ENCODE measurements at places on chromosomes 6 and 20.

DNA sequence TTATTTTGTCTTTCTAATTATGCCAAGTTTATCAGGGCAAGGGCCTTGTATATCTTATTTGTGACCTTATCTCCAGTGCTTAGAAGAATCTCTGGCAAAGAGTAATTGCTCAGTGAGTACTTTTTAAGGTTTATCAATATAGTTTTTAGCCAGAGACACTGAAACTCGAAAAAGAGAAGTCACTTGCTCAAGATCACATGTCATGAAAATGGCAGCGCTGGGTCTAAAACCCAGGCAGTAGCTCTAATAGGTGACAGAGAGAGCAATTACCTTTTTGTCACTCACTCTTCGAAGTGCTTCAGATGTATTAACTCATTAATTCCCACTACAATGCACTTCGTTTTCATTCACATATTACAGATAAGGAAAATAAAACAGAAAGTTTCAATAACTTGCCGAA is 667.5 kb downstream of the DOK5 start:
- no peak for DNase-seq

DNA sequence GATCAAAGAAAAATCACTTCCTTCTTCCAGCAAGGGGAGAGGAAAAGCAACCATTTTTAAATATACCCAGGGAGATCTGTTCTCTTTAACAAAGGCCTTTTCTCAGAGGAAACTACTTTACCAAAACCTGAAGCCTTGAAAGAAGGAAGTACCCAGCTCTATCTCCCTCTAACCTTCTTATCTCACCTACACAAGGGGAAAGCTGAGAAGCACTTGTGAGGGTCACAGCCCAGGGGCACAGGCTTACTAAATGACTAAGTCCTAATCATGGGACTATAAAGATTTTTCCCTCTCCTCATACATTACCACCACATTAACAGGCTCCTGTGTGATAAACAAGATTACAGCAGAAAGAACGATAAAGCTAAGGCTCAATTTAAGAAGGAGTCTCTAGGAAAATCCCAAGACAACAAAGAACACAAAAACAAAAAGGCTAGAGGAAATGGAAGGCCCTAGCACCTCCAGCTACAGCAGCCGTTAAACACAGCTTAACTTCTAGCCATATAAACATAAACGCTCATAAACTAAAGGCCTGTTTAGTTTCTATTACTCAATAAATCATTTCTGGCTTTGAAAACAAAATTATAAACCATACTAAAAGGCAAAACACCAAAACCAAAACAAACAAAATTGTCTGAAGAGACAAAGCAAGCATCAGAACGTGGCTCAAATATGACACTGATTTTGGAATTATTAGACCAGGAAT is 284.9 kb upstream of the ECI2 start:
- DNase-seq = no peak

DNA sequence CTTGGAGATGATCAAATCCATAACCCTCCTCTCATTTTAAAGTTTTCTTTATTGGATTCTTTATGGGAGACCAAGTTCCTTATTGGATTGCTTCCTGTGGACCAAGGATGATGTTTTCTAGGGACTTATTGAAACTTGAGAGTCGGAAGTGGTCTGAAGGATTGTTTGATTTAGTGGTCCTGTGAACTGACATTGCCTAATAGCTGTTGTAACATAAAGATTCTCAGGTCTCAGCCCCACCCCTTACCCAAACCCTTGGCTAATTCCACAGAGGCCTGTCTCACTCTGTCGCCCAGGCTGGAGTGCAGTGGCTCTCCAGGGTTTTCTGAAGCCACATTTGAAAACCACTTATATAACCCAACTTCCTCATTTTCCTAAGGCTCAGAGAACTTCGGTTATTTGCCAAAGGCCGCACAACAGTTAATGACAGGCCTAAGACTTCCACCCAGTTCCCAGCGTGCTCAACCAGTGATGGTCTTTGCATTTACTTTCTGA is 77.0 kb downstream of the ATXN1 start:
- DNase-seq = no peak

DNA sequence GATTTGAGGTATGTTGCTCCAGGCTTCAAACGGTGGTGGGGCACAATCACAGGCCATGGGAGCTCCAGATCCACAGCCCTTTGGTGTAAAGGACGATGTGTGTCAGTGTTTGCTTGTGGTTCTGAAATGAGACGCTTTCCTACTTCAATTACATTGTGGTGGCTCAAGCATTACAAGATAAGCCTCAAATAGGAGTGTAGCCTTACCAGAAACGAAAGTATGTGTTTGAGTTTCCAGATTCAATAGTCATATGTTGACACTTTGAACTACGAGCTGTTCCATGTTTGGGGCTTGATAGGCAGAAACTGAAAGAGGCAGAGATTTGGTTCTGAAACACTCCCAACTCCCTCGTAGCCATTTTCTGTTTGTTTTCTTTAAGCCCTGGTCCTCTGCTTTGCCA is 187.1 kb downstream of the MYLK4 start:
- no peak for DNase-seq

GRCh38 chr6:12060780-12061609 is 48.9 kb downstream of the HIVEP1 start:
- DNase-seq = peak; percentile 50

- no peak for DNase-seq
These were observed 13.5 kb downstream of the IL22RA2 start for GRCh38 chr6:137159912-137160311.

DNA sequence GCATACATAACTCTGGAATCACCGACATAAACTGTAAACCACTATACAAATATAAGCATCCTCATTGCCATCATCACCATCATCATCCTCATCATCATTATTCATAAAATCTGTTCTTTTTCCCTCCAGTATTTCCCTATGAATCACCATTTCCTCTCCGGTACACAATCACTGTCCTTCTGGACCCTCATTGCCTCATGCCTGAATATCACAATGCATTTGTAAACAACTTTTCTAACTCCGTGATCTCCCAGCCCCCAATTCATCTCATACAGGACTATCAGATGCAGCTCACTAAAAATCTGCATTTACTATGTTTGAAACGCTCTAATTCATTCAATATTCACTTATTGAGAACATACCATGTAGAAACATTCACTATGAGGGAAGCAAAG is 339.7 kb downstream of the TBC1D32 start:
- DNase-seq = no peak

DNA sequence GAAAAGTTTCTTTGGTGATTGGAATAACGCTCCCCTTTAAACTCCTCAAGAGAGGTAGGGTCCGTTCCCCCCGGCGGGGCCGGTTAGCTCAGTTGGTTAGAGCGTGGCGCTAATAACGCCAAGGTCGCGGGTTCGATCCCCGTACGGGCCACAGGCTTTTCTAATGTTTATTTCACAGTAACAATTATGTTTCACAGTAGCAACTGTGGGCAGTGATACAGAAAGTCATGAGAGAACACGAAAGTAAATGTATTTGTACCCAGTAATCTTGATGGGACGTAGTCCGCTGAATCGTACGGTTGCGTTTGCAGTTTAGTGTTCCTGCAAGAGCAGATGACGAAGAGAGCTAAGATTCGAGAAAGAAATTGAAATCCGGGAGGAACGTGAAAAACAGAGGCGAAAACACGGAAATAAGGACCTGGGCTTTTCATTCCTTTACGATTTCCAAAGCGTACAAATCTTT is 505.5 kb downstream of the PRIM2 start:
- no peak for DNase-seq

GRCh38 chr6:154937306-154938220 is 57.6 kb upstream of the TIAM2 start:
- DNase-seq = no peak

GRCh38 chr6:19557191-19557590 is 280.0 kb upstream of the ID4 start:
- no peak for DNase-seq

GRCh38 chr6:68973066-68973465 is 338.0 kb downstream of the ADGRB3 start:
- no peak for DNase-seq

DNA sequence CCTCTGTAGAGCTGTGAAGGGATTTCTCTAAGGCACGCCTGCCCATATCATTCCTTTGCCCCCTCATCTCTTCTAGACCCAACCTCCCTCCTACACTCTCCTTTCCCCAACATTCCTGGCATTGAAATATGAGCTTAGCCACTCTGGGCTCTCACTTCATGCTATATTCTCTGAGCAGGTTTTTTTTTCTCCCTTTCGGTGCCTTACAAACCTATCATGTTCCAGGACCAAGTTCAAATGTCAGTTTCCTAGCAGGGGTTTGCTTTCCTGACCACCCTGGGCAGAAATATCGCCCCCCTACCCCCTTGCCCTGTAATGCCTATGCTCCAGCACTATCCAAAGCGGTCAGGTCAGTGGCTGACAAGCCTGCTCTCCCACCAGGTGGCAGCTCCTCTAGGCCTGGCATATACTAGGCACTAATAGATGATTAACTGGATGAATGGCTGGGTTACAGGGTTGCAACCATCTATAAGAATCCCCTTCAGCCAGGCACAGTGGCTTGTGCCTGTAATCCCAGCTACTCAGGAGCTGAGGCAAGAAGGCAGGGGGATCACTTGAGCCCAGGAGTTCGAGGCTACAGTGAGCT is 25.7 kb upstream of the AAR2 start:
- no peak for DNase-seq

DNA sequence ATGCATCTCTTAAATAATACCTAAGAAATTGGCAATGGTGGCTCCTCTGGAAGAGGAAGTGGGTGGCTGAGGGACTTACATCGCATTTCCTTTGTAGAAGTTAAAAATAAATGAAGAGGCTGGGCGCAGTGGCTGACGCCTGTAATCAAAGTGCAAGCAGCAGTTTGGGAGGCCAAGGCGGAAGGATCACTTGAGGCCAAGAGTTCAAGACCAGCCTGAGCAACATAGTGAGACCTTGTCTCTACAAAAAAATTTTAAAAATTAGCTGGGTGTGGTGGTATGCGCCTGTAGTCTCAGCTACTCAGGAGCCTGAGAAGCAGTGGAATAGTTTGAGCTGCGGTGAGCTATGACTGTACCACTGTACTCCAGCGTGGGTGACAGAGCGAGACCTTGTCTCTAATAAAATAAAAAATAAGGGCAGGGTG is 12.2 kb upstream of the NCOA3 start:
- no peak for DNase-seq

- DNase-seq = no peak
These were observed 134.7 kb downstream of the FAM83B start for GRCh38 chr6:54981276-54981609.

DNA sequence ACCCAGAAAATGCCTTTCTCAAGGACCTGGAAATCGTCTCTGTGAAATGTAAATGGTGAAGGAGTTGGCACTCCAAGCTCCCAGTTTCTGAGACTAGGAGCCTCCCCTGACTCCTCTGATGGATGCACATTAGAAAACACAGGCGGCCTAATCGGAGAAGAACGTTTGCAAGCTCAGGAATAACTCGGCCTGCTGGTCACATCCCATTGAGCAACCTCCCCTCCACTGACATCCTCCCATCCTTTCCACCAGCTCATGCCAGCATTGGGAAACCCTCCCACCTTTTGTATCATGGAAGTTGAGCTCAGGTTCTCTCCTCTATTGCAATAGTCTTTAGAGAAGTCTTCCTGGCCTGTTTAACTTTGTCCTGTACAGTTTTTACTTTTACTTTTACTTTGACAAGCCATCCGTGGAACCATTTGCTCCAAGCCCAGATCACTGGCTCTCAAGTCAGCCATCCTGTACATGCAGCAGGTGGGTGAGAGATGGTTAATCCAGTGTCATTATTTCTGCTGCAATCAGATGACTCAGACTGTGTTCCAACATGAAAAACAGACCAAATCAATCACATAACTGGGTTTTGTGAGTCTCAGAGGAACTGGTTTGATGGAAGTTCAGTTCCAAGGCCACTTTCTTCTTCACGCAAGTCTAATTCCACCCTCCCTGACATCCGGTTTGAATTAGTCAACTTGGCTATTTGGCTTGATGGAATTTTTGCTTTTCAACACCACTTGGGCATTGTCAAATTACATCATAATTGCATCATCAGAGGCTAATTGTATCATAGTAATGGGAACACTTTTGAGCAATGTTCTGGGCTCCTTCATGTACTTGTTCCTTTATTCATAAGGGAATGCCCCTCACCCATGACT is 619.4 kb upstream of the CDH4 start:
- DNase-seq = no peak

DNA sequence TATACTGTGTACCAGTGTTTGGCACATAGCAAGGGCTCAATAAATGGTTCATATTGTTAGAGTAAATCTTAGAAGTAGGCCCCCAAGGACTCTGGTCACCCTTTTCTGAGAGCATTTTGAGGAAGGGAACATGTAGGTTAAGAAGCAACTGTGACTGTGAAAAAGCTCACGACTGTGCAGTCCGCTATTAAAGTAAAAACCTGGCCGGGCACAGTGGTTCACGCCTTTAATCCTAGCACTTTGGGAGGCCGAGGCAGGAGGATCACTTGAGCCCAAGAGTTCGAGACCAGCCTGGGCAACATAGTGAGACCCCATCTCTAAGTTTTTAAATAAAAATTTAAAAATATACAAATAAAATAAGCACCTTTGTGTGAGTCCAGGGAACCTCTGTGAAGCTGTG is 5.0 kb downstream of the ZDHHC14 start:
- no peak for DNase-seq

- DNase-seq = no peak
These were observed 61.5 kb upstream of the FNDC1 start for GRCh38 chr6:159107451-159108260.

DNA sequence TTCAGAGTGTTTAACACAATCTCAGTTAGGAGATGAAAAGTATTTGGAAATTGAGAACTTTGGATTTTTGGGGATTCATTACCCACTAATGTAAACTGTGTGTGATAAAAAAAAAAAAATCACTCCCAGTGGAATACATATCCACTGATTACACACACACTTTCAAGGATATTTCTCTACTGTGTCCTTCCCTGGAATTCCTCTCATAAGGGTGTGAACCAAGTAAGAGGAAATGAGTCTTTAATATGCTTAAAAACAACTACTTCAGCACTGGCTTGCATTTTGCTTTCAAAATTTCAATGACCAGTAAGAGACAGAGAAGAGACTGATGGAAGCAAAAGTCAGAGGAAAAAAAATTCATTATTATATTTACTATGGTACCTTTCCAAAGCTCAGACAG is 24.5 kb upstream of the MYCT1 start:
- DNase-seq = no peak

GRCh38 chr20:22425344-22426295 is 158.8 kb downstream of the FOXA2 start:
- no peak for DNase-seq

GRCh38 chr6:129683601-129684322 is 26.2 kb downstream of the ARHGAP18 start:
- peak; percentile 46 for DNase-seq

- no peak for DNase-seq
These were observed 563.1 kb downstream of the TFAP2A start for GRCh38 chr6:9851541-9852380.

DNA sequence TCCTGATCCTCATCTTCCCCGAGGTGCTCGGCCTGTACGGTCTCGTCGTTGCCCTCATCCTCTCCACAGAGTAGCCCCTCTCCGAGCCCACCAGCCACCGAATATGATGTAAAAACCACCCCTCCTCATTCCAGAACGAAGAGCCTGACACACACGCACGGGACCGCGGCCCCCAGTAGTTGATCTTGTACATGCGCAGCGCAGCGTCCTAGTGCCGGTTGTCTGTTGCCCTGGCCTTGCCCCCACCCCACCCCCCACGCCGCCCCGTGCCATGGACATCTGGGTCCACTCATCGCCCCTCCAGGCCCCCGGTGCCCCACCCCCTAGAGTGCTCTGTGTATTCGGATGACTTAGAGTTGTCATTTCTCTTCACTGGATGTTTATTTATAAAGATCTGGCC is 5.2 kb upstream of the PRPH2 start:
- DNase-seq = no peak

All from anterior cingulate cortex (tissue), 58 donors.